ENCODE measurements at places on chromosomes 12 and 14. TPM values are rescaled to one million over a fixed set of nuclear protein-coding genes. Genes with fewer than 3 reads are reported as not detected.

- H3K4me1 ChIP-seq = peaks cover 3% of the 10 kb centered on the region
- no peaks in the 10 kb centered on the region for H3K36me3 ChIP-seq
- H3K4me3 ChIP-seq = no peak overlapping the region
Observed at GRCh38 chr12:103887738-103888137, 42.5 kb upstream of the HSP90B1 start.

SERPINA10 gene
- not detected for total RNA-seq

GRCh38 chr12:28097221-28097620 lies 93.0 kb upstream of the CCDC91 start:
- H3K4me1 ChIP-seq = no peaks in the 10 kb centered on the region
- no peaks in the 10 kb centered on the region for H3K27me3 ChIP-seq
- no peaks in the 10 kb centered on the region for H3K36me3 ChIP-seq
- no peak for DNase-seq
- no peak overlapping the region for H3K4me3 ChIP-seq

DNA sequence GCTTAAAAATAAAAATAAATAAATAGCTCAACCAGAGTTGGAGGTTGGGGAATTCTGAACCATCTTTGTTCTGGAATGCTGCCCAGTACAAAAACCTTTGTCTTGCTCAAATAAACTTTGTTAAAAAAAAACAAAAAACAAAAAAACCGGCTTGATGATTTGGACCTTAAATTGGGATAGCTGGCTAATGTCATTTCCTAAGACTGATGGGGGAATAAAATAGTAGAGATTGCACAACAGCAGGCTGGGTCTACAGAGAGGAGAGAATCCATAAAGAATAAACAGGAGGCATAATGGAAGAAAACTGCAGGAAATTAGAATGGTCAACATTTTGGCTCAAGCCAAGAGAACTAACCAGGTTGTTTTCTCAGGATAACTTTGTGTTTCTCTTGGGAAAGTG lies 370.9 kb downstream of the AEBP2 start:
- no peaks in the 10 kb centered on the region for H3K36me3 ChIP-seq
- no peaks in the 10 kb centered on the region for H3K4me1 ChIP-seq
- no peak overlapping the region for H3K27ac ChIP-seq
- no peaks in the 10 kb centered on the region for H3K27me3 ChIP-seq

DNA sequence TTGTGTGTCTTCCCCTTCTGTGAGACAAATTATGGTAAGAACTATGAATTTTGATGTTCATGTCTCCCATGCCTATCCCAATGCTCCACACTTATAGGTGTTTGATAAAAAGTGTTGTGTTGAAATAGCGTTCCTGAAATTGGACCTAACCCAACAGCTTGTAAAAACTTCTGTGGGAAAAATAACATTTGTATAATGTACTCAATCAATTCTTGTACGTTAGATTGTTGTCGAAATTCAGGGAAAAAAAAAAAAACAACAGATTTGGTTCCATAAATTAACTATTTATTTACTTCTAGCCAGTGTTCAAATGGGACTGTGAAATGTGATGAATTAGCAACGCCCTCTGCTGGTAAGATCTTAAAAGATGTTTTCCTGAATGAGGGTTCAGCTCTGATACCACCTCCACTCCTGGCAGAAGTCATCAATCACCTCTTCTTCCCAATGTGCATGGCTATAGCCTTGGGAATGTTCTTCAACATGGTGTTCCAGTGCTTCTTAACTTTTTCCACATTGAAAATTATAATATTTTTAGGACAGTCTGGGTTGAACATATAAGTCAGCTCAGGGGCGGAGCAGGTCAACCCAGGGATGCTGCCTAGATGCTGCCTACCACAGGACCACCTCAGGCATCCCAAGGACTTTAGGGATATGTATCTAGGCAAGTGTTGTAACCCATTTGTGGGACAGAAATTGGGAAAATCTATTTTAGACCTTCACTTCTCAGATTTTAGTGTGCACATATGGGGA lies 170.6 kb downstream of the OTOGL start:
- no peaks in the 10 kb centered on the region for H3K27me3 ChIP-seq
- no peak overlapping the region for H3K4me3 ChIP-seq
- H3K36me3 ChIP-seq = no peaks in the 10 kb centered on the region
- peaks cover 20% of the 10 kb centered on the region for H3K4me1 ChIP-seq
- DNase-seq = no peak

SYT1 gene
- total RNA-seq = 1.2 TPM

HRK gene
- total RNA-seq = 0.55 TPM

AVPR1A gene
- not detected for total RNA-seq

GRCh38 chr14:61090432-61091216 lies 109.6 kb downstream of the SLC38A6 start:
- no peaks in the 10 kb centered on the region for H3K36me3 ChIP-seq
- H3K4me1 ChIP-seq = no peaks in the 10 kb centered on the region
- no peak overlapping the region for H3K27ac ChIP-seq
- DNase-seq = no peak
- H3K4me3 ChIP-seq = no peak overlapping the region

DNA sequence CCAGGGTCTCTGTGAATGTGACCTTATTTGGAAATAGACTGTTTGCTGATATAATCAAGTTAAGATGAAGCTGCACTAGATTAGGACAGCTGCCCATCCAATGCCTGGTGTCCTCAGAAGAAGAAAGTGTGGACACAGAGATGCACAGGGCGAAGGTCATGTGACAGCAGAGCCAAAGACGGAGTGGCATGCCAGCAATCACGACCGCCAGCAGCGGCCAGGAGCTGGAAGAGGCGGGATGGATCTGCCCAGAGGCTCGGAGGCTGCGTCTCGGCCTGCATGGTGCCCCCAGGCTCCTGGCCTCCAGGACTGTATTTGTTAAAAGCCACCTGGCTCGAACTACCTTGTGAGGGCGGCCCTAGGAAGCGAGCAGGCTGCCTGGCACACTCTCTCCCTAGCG lies 76.5 kb downstream of the RFLNA start:
- DNase-seq = no peak
- H3K27ac ChIP-seq = peak overlapping the region; percentile 69
- no peak overlapping the region for H3K4me3 ChIP-seq
- H3K36me3 ChIP-seq = peaks cover 11% of the 10 kb centered on the region
- H3K4me1 ChIP-seq = peaks cover 48% of the 10 kb centered on the region

GRCh38 chr14:105986894-105987284 lies 460.5 kb downstream of the TMEM121 start:
- no peaks in the 10 kb centered on the region for H3K4me1 ChIP-seq
- H3K4me3 ChIP-seq = no peak overlapping the region
- peaks cover 35% of the 10 kb centered on the region for H3K27me3 ChIP-seq
- no peak for DNase-seq
- H3K36me3 ChIP-seq = no peaks in the 10 kb centered on the region

PPP4R3A gene
- 14.8 TPM for total RNA-seq

DNA sequence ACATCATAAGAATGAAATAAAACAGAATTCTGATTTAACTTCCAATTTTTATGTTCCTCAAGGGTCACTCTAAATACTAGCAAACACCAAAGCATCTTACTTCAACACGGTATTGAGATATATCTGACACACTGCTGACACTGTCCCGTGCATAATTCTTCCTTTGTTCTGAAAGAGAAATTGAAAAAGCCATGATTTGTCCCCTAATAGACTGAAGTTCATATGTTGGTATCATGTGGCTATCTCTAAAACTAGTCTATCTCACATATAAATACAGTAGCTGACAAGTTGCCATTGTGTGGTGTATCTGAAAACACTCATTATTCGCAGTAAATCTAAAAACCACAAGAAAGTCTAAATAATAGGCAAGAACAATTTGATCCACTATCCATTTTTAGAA lies 118.4 kb downstream of the EPS8 start:
- 0 out of 2 replicates have a peak, but pooled peaks cover 11% of the 10 kb centered on the region for H3K36me3 ChIP-seq
- H3K27ac ChIP-seq = no peak overlapping the region
- no peaks in the 10 kb centered on the region for H3K4me1 ChIP-seq
- H3K27me3 ChIP-seq = no peaks in the 10 kb centered on the region
- no peak for DNase-seq

NDRG2 gene
- 12.2 TPM for total RNA-seq

Measured in PC-9 (cell line).